AG04450 (cell line): ENCODE measurements at places on chromosomes 16 and 17.

DNA sequence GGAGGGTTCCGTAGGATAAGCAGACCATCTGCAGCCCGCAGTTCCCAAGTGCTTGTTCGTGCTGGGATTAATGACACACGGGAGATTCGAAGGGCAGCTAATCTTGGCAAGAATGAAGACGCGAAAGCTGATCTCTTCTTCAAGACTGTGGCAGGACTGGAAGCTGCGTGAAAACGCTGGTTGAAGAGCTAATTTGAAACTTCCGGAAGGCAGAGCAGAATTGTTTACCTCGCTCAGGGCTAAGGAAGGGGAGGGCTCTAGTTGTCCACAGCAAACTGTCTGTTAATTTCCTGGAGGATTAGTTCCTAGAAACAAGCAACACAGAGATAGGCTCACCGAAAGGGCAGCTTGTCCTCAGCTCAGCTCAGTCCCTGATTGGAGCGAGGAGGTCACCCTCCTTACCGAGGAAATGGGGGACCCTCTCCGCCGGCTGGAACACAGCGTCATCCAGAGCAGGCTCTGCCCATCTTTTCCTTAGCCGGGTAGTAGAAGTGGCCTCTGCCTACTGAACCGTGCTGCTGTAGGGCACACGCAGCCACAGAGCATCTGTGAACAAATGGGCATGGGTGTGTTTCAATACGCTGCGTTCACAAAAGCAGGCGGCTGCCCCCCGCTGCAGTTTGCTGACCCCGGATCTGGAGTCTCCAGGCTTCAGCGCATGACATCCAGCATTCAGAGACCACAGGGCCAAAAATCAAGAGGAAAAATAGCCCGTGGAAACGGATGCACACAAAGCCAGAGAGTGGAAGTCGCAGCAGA, 16.7 kb upstream of the BAIAP2 start:
- no peak for DNase-seq

DNA sequence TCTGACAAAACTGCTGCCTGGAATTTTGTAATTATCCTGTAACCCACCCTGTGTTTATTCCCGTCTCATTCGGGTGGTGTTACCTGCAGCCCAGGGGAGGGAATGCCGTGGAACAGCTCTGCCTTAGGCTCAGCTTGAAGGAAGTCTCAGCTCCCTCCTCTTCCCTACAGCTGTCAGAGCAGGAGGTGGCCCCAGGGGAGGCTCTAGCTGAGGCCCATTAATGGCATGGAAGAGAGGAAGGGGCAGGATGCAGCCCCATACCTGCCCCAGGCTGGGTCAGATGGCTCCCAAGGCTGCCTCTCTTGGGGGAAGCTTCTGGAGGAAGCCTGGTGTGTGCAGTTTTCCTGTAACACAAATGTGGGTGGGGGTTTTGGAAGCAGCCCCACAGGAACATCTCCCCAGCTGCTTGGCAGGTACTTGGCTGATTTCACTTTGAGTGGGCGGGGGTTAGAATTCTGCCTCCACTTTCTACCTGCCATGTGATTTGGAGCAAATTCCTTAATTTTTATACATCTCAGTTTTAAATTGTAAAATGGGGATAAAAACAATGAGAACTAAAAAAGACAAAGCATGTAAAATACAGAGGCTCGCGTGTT, 103.9 kb downstream of the MGAT5B start:
- DNase-seq = no peak

DNA sequence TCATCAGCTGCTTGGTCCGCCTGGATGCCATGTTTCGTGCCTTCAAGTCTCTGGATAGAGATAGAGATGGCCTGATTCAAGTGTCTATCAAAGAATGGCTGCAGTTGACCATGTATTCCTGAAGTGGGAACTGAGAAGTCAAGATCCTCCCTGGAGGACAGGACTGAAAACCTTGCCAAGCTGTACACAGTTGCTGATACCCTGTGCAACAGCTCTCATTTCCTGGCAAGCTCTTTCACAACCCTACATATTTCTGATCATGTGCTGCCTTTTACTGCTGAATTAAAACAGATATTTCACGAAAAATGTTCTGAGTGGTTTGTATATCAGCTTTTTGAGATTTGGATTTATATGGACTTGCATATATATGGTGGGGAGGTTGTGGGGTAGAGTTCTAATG, 898 bp downstream of the CAPNS2 start:
- DNase-seq = no peak

DNA sequence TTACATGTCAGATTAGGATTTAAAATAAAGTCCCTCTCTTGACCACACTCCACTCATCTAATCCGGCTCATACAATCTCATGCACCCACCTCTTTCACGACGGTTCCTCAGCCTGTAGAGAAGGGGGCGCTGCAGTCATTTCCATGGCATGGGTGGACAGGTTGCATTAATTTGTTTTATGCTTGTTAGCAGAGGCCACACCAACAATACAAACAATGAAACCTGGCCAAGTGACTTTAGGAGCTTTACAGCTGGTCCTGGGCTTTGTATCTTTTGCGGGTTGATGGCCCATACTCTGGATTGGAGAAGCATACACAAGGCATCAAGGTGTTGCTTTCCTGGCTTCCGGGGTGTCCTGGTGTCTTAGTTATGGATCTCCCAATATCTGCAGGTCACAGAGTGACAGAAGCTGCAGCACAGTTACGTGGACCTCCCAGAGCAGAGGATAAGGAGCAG, 9.7 kb upstream of the SNF8 start:
- DNase-seq = no peak

DNA sequence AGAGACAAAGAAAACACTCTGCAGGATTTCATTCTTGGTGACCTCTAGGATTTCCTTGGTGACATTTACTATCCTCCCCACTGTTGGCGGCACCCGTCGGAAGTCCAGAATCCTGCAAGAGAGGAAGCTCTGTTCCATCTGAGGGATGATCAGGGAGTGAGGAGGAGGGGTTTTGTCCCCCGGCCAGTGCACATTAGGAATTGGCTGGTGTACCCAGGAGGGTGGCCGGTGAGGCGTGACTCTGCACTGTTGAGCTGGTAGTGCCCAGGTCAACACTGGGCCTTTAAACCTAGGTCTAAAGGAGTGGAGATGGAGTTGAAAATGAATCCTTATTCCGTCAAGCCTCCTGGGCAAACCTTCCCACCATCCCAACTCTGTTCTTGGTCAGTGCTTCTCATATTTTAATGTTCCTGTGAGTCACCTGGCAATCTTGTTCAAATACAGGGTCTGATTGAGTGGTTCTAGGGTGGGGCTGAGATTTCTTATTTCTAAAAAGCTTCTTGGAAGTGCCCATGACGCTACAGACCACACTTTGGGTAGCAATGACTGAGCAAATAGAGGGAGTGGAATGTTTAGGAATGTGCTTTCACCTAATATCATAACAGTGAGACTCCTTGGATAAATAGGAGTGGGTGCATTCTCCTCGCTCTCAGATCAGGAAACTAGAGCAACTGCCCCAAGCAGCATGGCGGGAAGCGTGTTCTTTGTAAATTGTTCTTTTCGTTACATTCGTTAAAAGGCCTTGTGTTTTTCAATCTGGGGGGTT, 30.7 kb downstream of the PRKAR1A start:
- no peak for DNase-seq

DNA sequence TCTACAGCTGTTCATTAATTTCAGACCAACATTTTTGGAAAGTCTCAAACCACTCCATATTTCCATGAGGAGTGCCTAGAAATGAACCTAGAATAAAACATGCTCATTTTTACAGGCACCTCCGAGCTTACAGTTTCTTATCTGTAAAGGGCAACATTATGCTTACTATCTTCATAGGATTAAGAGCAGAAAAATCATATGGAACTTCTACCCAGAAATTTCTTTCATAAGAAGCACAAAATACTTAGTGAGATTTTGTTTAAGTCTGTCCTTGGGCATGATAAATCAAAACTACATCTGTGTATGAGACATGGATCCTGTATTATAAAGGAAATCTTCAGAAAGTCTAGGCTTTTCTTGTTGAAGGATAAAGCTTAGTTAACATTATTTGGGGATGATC, 187.4 kb downstream of the CA10 start:
- no peak for DNase-seq

DNA sequence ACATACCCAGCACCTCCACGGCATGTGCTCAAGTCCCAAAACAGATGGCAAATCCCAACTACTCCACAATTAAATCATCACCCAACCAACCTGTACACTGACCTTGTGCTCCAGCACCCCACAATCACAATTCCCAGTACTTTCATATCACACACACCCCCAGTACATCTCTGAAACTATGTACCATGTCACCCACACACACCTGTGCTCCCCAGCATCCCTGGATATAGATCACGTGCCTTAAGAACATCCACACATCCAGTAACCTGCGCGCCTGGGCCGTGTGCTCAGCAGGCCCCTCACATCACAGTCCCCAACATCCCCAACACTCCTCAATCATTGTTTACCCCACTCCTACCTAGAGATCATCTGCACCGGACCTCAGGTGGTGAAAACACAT, 2.1 kb downstream of the NLGN2 start:
- DNase-seq = no peak

GRCh38 chr17:78920528-78920927, 4.7 kb downstream of the TIMP2 start:
- DNase-seq = no peak

DNA sequence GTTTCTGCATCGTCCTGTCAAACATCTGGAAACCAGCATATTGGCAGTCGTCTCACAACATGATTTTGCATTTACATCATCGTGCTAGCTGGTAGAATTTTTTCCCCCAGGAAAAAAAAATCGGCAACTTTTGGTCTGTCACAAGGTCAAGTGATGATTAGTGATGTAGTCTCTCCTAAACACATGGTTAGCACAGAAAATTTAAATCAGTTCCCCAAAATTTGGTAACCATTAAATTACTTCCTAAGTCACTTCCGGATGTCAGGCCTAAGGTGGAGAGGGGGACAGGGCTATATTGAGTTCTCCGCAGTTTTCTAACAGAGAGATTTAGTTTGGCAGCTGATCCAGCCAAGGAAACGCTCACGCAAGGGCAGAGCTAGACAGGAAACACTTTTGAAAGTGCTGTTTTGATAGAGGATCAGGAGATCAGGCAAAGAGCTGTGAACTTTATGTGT, 271.0 kb upstream of the TBX2 start:
- DNase-seq = no peak

DNA sequence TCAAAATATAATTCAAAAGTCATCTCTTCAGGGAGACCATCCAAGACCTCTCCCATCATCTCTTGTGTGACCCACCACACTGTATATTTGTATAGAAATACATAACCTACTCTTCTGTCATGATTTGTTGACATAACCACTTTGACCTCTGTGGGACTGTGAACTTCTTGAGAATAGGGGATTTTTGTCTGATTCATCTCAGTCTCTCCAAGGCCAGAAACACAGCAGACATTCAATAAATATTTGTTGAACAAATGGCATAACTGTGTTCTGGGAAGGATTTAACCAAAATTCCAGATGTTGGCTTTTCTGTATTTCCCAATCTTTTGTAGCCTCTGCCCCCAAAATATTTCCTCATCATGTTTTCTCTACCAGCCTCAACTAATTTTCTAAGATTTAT, 169.7 kb downstream of the CDH11 start:
- peak; percentile 75 for DNase-seq

GRCh38 chr16:23257682-23258081, 44.4 kb upstream of the SCNN1B start:
- no peak for DNase-seq

DNA sequence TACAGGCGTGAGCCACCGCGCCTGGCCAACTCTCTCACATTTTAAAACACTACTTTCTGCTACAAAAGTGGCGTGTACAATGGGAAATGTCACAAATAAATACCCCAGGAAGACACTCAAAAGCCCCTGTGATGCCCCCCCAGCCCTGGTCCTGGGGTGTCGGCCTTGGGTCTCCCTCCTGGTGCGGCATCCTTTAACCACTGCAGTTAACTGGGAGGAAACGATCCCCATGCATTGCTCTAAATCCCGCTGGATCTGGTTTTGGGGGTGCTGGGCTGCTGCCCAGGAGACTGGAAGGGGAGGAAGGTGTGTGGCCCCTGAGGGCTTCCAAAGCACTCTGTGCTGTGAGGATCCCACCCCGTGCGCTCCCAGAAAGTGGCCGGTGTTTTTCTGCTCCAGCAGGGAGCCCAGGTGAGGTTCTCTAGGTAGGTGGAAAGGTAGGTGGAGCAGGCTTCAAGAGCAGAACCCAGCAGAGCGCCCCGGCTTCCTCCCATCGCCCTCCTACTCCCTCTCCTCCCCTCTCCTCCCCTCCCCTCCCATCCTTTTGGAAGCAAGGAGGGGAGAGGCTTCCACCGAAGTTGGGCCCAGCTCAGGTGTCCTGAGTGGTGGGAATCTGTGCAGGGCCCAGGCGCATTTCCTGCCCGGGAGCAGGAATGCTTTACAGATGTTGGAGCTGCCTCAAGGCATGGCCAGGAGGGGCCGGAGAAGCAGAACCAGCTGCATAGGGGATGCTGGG, 363.3 kb downstream of the SEC14L1 start:
- DNase-seq = no peak

DNA sequence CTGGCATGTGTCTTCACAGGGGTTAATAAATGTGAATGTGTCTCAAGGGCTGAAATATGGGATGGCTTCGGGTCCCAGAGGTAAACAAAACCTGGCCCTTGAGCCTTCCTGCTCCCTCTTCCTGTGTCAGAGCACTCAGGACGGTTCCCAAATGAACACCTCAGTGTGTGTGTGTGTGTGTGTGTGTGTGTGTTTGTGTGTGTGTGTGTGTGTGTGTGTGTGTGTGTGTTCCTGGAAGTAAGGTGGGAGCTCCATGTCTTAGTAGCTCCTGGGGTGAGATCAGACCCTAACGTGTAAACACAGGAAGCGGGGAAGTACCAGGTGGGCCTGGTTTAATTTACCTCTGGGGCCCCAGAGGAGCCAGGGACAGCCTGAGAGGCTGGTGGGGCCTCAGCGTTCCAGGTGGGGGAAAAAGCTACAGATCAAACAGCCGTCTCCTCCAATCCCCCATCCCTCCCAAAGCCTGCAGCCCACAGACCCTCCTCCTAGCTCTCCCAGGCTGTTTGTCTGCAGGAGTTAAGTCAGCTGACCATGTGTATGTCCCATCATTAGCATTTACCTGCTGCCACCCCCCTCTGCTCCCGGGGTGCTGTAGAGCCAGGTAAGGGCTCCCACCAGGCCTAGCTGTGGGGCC, 6.1 kb downstream of the KIF19 start:
- no peak for DNase-seq

GRCh38 chr17:8186446-8186786, 3.6 kb downstream of the BORCS6 start:
- DNase-seq = no peak

GRCh38 chr16:49632086-49632794, 223.7 kb downstream of the ZNF423 start:
- DNase-seq = no peak
